ENCODE measurements at places on chromosomes 5 and 9.

- H3K27me3 ChIP-seq: peaks cover 50% of the 10 kb centered on the region
- peaks cover 2% of the 10 kb centered on the region for H3K36me3 ChIP-seq
- H3K4me3 ChIP-seq: peak overlapping the region; percentile 2
- DNase-seq: no peak
- H3K4me1 ChIP-seq: no peaks in the 10 kb centered on the region
- no peak overlapping the region for H3K27ac ChIP-seq
Observed at GRCh38 chr9:88535226-88536022, 446 bp downstream of the NXNL2 start.

DNA sequence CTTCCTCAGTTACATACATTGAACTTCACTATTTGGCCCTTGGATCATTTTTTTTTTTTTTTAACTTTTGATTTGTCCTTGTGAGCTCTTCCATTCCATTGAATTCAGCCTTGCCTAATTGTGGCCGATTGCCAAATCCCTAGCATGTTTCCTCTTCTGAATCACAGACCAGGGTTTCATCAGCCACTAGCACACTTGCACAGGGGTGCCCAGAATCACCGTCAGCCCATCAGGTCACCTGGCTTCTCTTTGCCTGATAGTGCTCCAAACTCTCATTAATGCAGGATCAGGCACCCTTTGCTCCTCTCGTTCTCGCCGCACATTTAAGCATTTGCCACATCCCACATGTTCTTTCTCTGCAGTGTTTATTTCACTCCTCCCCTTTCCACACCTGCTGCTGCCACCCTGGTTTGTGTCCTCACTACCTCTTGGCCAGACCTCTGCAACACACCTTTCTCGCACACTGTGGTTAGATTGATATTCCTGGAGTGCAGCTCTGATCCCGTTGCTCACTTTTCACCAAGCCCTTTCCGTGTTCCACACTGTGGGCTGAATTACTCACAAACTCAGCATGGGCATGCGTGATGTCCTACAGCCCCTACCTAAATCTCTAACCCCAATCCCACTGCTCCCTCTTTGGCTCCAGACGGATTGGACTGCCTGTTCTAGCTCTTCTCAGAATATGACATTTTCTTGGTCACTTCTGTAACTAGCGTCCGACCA, 9.8 kb downstream of the PIK3R1 start:
- H3K36me3 ChIP-seq: peaks cover 56% of the 10 kb centered on the region
- no peak overlapping the region for H3K27ac ChIP-seq
- DNase-seq: no peak
- peaks cover 54% of the 10 kb centered on the region for H3K4me1 ChIP-seq
- no peaks in the 10 kb centered on the region for H3K27me3 ChIP-seq

GRCh38 chr5:140296289-140296688, 6.6 kb downstream of the PFDN1 start:
- H3K4me1 ChIP-seq: peaks cover 35% of the 10 kb centered on the region
- no peaks in the 10 kb centered on the region for H3K27me3 ChIP-seq
- DNase-seq: no peak
- H3K27ac ChIP-seq: no peak overlapping the region

- no peaks in the 10 kb centered on the region for H3K36me3 ChIP-seq
- no peak overlapping the region for H3K4me3 ChIP-seq
- no peaks in the 10 kb centered on the region for H3K4me1 ChIP-seq
- H3K27ac ChIP-seq: no peak overlapping the region
- peaks cover 3% of the 10 kb centered on the region for H3K27me3 ChIP-seq
- DNase-seq: no peak
Observed at GRCh38 chr5:65903581-65903980, 22.8 kb upstream of the ERBIN start.

DNA sequence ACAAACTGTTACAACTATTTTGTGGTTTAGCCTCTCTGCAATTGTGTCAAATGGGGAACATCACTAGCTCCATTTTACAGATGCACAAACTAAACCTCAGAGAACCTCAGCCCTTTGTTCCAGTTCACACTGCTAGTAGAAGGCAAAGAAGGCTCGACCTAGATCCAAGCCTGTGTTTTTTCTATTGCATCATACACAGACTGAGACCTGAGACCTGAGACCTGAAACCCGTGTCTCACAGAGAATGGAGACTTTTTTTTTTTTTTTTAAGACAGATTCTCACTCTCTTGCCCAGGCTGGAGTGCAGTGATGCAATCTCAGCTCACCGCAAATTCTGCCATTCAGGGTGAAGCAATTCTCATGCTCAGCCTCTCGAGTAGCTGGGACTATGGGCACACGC, 120.8 kb downstream of the GALNT10 start:
- no peak overlapping the region for H3K27ac ChIP-seq
- H3K27me3 ChIP-seq: no peaks in the 10 kb centered on the region
- H3K36me3 ChIP-seq: peaks cover 12% of the 10 kb centered on the region
- H3K4me3 ChIP-seq: no peak overlapping the region
- no peak for DNase-seq

GRCh38 chr9:125821078-125821477, 73.9 kb downstream of the PBX3 start:
- no peak overlapping the region for H3K27ac ChIP-seq
- H3K4me3 ChIP-seq: no peak overlapping the region
- H3K27me3 ChIP-seq: peaks cover 2% of the 10 kb centered on the region
- no peak for DNase-seq
- H3K36me3 ChIP-seq: no peaks in the 10 kb centered on the region
- peaks cover 18% of the 10 kb centered on the region for H3K4me1 ChIP-seq

DNA sequence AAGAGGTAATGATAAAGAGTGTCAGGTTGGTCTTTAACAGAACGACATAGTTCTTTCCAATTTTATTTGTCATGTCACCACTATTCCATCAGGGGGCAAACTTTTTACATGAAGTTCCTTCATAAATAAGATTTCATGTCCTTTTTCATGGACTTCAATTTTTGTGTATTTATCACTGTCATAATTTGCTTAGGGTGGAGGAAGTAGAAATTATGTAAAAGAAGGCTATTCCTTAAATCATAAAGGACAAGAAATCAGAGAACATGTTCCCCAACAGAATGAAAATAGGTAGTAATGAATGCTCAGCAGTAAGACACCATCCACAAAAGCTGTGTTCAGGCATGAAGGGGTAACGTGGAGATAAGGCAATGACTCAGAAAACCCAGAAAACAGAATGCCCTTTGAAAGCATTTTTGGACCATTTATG, 72.7 kb downstream of the ZFAND5 start:
- H3K27ac ChIP-seq: no peak overlapping the region
- peaks cover 18% of the 10 kb centered on the region for H3K27me3 ChIP-seq
- H3K36me3 ChIP-seq: no peaks in the 10 kb centered on the region
- no peak overlapping the region for H3K4me3 ChIP-seq
- H3K4me1 ChIP-seq: peaks cover 3% of the 10 kb centered on the region

DNA sequence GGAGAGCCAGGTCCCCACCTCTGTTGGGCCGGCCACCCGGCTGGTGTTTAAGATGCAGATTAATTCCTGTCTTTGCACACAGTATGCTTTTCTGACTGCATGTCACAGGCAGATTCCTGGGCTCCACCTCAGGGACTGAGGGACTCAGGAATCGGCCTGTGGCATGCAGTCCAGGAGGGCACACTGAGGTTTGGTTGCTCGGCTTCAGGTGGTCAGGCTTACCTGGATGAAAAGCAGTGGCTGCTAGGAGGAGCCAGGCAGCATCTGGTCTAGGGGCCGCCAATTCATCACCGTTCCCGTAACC, 1.1 kb downstream of the WDR5 start:
- H3K4me1 ChIP-seq: peaks cover 21% of the 10 kb centered on the region
- H3K27me3 ChIP-seq: no peaks in the 10 kb centered on the region
- DNase-seq: no peak
- peak overlapping the region; percentile 89 for H3K27ac ChIP-seq
- peaks cover 40% of the 10 kb centered on the region for H3K36me3 ChIP-seq

DNA sequence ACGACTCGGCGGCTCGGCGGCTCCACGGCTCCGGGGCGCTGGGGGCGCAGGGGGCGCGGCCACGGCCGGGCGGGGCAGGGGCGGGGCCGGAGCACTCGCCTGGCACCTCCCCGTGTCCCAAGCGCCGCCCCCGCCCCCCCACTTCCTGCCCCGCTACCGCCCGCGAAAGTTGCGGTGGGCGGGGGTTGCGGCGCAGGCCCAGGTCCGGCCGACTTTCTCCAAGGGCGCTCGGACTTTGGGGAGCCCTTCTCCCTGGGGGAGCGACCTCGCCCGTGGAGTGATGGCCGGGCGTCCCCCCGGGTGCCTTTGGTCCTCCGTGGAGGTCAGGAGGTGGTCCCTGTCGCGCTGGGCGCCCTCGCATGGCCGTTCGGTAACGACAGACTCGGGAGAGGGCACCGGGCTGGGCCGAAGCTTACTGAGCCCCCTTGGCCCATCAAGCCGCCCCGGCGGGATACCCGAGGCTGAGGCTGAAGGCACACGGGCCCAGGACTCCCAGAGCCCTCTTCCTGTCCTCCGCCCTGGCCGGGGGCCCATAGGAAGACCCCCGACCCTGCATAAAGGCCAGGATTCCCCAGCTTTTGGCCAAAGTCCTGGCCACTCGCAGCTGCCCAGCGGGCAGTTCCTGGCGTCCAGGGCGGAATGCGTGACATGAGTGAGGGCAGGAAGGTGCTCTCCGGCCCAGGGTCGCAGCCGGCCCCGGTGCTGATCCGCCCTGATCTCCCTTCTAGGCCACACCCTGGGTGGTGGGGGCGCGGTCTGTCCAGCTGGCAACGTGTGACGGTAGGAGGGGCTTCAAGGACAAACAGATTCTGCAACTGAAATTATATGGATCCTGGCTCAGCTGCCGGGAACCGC, 883 bp upstream of the VAV2 start:
- H3K4me3 ChIP-seq: peak overlapping the region; percentile 68
- DNase-seq: peak; percentile 62
- no peaks in the 10 kb centered on the region for H3K36me3 ChIP-seq
- H3K27me3 ChIP-seq: peaks cover 20% of the 10 kb centered on the region

- DNase-seq: no peak
- no peak overlapping the region for H3K4me3 ChIP-seq
- H3K4me1 ChIP-seq: no peaks in the 10 kb centered on the region
- H3K27me3 ChIP-seq: peaks cover 6% of the 10 kb centered on the region
- H3K27ac ChIP-seq: no peak overlapping the region
Observed at GRCh38 chr9:88746743-88747398, 211.9 kb downstream of the NXNL2 start.

- peaks cover 8% of the 10 kb centered on the region for H3K4me1 ChIP-seq
- DNase-seq: no peak
Observed at GRCh38 chr9:96618209-96619123, 1.2 kb downstream of the CDC14B start.

DNA sequence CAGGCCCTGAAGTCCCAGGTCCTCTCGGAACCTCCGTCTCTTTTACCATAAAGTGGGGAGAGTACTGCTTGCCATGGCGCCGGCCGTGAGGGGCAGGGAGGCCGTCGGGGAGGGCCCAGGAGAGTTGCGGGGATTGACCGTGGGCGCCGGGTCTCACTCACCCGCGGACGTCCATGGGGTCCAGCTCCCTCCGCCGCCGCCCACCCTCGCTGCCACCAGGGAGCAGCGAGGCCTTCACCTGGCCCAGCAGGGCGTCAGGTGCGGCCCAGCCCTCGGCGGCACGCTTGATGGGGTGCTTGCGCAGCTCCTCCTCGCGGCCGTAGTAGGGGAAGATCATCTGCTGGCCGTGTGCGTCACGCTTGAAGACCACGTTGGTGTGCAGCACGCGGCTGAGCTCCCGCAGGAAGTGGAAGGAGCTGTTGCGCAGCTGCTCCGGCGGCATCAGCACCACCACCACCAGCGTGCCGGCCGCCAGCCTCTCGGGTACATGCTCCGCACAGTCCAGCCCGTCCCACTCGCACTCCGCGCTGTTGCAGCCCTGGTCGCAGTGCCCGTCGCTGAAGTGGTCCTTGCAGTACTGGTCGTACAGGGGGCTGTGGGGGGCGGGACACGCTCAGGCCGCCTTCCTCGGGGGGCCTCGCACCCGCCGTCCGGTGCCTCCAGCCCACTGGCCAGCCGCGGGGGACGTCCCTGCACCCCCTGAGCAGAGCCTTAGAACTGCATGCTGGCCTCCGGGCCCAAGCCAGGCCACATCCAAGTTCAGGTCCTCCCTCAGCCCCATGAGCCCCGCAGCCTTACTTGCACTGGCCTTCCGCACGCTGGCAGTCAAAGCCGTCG, 21.9 kb upstream of the SEC16A start:
- H3K4me1 ChIP-seq: no peaks in the 10 kb centered on the region
- H3K36me3 ChIP-seq: peaks cover 31% of the 10 kb centered on the region
- no peak overlapping the region for H3K27ac ChIP-seq

GRCh38 chr9:112029921-112030444, 133.4 kb downstream of the UGCG start:
- H3K36me3 ChIP-seq: no peaks in the 10 kb centered on the region
- no peak overlapping the region for H3K27ac ChIP-seq
- H3K27me3 ChIP-seq: peaks cover 16% of the 10 kb centered on the region
- no peak for DNase-seq

- H3K36me3 ChIP-seq: peaks cover 29% of the 10 kb centered on the region
- DNase-seq: no peak
- H3K4me1 ChIP-seq: peaks cover 2% of the 10 kb centered on the region
- H3K27me3 ChIP-seq: no peaks in the 10 kb centered on the region
Observed at GRCh38 chr5:78964889-78965288, 20.2 kb downstream of the ARSB start.

DNA sequence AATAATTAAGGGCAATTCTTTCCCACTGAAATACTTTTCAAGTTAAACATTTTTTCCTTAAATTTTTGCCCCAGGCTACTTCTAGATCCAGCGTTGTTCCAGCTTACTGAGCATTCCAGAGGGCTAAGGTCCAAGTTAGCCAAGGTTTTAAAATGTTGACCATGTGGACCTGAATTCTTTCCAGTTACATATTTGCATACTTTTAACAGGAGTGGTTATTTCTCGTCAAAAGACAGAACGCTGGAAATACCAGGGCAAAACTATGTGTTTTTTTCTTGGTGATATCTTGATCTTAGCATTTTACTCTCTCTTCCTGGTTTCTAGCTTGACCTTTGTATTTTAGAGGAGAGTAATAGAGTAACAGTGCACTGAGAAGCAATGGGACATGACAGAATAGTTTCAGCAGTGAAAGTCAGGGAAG, 32.8 kb downstream of the TMC1 start:
- DNase-seq: no peak
- no peaks in the 10 kb centered on the region for H3K36me3 ChIP-seq
- no peak overlapping the region for H3K4me3 ChIP-seq

DNA sequence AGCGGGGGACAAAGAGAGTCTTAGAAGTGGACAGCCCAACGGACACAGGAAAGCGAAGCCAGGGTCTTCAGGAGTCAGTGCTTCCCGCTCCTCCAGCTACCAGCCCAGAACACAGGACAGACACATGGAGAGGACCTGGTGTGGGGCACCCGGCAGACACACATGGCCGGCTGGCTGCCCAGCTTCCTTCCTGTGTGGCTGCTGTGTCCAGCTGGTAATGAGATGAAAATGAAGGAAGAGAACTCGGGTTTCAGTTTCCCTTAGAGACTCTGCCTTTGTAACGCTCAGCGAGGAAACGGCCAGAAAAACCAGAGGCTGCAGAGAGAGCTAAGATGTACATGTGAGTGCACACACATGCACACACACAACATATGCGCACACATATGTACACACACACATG, 87.5 kb downstream of the SECISBP2 start:
- no peak overlapping the region for H3K4me3 ChIP-seq
- no peak for DNase-seq
- H3K36me3 ChIP-seq: peaks cover 99% of the 10 kb centered on the region
- H3K27ac ChIP-seq: peak overlapping the region; percentile 36
- no peaks in the 10 kb centered on the region for H3K27me3 ChIP-seq
- peaks cover 51% of the 10 kb centered on the region for H3K4me1 ChIP-seq

All from activated T-helper 2 cell treated with anti-CD3 and anti-CD28 coated beads, Interferon-gamma antibody, Interleukin-2, Interleukin-4, amounts not matched to agents 10 μg/mL and 5 μg/mL and 100 μg/mL, durations not matched to agents 14 hours and 24 hours and 36 hours (primary cell).